Panc1 (cell line): ENCODE measurements at places on chromosomes 6 and 20. TPM values are rescaled to one million over a fixed set of nuclear protein-coding genes. Genes with fewer than 3 reads are reported as not detected.

HLA-DQA2 gene
- not detected for total RNA-seq

CENPW gene
- 62.1 TPM for total RNA-seq

BPIFB4 gene
- not detected for total RNA-seq

OPN5 gene
- total RNA-seq: not detected

KIAA1755 gene
- 0.08 TPM for total RNA-seq
